ENCODE measurements at places on chromosomes 6 and 20.

GRCh38 chr6:146583966-146584365 lies 14.8 kb upstream of the ADGB start:
- no peak for DNase-seq

DNA sequence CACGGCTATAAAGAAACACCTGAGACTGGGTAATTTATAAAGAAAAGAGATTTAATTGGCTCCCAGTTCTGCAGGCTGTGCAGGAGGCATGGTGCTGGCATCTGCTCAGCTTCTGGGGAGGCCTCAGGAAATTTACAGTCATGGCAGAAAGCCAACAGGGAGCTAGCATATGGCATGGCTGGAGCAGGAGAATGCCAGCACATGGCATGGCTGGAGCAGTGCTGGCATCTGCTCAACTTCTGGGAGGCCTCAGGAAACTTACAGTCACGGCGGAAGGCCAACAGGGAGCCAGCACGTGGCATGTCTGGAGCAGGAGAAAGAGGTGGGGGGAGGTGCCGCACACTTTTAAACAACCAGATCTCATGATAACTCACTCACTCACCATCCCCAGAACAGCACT lies 32.5 kb upstream of the DACT2 start:
- DNase-seq: no peak

- no peak for DNase-seq
These were observed 45.9 kb upstream of the ZNFX1 start for GRCh38 chr20:49323622-49324238.

DNA sequence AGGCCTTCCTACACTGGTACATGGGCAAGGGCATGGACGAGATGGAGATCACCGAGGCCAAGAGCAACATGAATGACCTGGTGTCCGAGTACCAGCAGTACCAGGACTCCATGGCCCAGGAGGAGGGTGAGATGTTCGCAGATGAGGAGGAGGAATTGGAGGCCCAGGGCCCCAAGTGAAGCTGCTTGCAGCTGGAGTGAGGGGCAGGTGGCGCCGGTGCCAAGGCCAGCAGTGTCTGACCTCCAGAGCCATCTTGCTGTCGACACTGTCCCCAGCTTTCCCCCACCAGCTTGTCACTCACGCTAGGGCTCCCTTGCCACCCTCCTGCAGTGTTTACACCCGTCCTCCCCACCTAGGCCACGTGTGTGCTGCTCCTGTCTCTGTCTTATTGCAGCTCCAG lies 12.2 kb downstream of the GABRR2 start:
- DNase-seq: no peak

DNA sequence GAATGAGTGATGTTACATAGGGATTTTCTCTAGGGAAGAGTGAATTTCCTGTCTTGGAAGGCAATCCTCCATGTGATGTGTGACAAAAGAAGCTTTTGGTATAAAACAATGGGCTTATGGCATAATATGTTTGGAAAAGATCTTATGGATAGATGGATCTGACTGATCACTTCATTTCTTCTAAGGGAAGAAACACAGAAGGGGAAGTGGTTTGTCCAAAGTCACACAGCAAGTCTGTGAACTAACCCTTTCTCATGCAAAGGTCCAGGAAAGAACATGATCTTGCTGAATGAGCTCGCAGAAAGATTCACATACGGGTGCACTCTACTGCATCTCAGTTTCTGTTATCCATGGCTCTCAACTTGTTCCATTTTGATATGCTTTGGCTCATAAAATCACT lies 575.9 kb upstream of the JAG1 start:
- no peak for DNase-seq

GRCh38 chr20:50575865-50576720 lies 65.9 kb downstream of the PTPN1 start:
- peak; percentile 73 for DNase-seq
